ENCODE measurements at places on chromosomes 3 and 15.

DNA sequence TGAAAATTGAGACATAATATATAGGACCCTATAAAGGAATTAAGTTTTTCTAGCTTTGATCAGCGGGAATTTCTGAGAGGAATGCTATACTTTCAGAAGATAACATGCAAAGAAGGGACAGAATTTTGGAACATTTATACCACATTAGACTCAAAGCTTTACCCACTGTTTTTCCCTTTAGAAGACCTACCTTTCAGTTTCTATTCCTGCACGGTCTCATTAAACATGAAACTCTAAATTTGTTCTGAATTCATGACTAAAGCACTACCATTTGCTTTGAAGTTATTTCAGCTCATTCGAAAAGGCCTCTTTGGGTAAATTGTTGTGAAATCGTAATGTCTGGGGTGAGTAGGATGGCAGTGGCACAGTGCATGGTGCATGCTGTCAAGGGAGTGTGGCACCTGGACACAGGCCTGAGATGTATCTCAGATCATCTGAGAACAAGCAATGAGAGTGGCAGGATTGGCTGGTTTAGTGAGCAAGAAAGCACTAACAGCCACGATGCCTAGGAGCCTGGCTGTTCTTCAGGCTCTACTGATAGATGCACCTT lies 42.5 kb downstream of the CHCHD4 start:
- no peak for DNase-seq

DNA sequence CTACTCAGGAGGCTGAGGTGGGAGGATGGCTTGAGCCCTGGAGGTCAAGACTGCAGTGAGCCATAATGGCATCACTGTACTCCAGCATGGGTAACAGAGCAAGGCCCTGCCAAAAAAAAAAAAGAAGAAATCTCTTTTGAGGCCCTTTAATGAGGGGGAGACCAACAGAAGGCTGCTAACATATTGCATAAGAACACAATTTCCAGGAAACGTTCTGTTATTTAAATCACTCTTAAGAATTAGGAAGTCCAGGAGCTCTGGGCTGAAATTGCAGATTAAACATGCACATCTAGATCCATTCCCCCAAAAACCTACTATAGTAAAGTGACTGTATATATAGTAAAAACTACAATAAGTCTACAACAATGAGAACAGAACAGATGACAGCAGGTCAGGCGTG lies 16.1 kb upstream of the BLM start:
- DNase-seq: no peak

DNA sequence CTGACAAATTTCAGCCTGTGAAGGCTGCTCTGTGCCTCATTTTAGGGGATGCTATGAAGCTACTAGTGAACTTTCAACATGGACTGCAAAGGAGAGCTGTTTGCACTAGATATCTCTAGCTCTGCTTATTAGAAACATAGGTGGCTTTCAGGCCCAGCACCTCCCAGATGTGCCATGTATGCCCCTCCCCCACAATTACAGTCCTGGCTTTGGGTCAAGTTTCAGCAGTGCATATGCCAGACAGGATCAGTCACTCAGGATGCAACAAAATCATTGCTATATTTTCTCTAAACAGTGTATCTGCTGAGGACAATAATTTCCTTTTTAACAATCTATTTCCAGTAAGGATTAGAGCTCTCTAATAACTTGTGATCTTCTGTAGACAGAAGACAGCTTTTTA lies 178.8 kb upstream of the STAC start:
- DNase-seq: no peak

DNA sequence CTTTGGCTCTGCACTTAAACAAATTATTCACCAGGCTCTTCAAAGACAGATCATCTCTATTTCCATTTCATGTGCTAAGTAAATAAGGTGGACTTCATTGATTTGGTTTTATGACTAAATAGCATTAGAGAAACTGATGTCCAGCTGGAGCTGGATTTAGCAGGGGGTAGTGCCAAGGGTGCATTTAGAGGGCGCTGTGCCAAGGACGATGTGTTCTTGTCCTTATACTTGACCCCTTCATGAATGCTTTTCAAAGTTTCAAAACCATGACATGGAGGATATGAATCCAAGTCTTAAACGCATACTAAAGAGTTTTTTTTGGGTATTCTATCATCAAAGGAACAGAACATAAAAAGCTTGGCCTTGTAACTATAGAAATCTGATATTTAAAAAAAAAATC lies 233.2 kb downstream of the RYR3 start:
- no peak for DNase-seq

GRCh38 chr3:15164340-15164739 lies 41.7 kb upstream of the CAPN7 start:
- no peak for DNase-seq

- DNase-seq: no peak
Measured at GRCh38 chr3:190709351-190709773, 153.1 kb downstream of the GMNC start.

DNA sequence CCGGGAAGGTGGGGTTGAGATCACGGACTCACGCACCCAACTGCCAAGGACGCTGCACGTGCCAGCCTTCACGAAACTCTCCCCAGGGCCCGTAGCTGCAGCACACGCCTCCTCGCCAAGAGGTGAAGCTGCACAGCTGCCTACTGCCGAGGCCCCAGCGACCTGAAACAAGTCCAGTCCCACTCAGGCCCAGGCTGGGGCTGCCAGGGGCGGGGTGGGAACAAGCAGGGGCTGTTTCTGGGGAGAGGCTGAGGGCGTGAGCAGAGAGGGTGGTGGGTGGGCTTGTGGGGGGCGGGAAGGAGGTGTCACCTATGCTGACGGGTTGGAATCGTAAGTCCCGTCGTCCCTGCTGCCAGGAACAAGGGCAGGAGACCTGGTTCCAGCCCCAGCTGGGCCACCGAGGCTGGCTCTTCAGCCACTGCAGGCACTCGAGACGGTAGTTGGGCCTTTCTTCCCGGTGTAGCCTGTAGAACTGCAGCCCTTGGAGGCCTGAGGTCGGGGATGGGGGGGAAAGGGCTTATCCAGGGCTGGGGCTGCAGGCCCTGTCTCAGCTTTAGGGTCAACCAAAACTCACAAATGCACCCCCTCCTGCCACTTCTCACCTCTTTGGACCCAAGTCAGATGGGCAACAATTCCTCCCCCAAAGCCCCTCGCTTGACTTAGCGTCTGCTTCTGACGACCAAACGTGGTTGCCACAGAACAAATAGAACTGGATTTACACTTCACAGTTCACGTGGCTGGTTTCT lies 44.4 kb downstream of the MUC20 start:
- DNase-seq: no peak

DNA sequence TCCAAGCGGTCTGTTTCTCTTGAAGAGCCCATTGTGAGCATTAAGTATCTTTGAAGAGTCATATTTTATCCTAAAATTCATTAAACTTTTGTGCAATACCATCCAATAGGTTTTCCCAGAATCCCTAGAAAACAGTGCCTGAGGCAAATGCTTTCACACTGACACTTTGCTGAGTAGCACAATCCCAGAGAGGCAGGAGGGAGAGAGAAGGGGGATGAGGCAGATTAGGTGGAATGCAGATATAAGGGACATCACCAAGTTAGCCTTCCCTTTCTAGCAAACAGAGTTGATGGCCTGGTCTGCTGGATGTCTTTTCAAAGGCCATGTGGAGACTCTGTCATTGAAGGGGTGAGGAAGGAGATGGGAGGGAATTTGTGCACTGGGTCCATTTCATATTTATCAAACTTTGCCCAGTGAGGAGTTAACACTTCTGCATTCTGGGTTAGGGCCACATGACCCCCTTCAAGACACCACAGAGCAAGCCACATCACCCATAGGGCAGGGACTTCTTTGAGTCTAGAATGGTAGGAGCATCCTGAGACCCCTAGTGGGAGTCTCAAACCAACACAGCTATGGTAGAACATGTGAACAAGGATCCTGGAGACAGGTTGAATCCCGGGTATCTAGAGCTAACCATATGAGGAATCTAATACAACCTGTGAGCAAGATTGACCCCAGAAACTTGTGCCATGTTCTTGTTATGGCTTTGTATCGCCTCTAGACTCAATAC lies 32.0 kb upstream of the SEMA6D start:
- no peak for DNase-seq

DNA sequence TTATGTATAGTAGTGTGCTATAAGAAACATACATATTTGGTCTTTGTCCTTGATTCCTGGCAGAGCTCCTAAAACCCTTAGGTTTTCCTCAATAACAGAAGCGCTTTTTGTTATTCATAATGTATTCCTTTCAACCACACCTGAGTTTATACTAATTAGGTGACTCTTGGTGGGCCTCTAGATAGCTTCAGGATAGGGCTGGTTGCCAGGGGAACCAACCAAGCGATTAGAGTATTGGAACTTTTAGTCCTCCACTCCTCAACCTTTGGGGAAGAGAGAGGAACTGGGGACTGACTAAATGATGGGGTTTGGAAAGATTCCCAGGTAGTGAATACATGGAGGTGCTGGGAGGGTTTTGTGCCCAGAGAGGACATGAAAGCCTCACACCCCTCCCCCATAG lies 24.6 kb downstream of the TMCC1 start:
- no peak for DNase-seq

DNA sequence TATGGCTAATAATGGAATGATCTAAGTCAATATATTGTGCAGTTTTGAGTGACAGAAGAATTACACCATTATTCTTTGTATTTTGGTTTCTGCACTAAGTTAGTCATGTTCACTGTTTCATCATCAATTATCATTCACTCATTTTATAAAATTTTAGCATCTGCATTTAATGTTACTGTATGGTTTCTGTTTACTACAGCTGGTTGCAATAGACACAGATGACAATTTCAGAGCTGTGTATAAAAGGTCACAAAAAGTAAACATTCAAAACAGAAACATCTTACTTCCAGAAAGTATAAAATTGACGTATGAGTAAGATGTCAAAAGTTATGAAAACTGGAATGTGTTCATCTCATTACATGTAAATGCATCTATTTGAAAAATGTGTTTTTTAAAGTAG lies 111.1 kb upstream of the GBE1 start:
- DNase-seq: no peak

DNA sequence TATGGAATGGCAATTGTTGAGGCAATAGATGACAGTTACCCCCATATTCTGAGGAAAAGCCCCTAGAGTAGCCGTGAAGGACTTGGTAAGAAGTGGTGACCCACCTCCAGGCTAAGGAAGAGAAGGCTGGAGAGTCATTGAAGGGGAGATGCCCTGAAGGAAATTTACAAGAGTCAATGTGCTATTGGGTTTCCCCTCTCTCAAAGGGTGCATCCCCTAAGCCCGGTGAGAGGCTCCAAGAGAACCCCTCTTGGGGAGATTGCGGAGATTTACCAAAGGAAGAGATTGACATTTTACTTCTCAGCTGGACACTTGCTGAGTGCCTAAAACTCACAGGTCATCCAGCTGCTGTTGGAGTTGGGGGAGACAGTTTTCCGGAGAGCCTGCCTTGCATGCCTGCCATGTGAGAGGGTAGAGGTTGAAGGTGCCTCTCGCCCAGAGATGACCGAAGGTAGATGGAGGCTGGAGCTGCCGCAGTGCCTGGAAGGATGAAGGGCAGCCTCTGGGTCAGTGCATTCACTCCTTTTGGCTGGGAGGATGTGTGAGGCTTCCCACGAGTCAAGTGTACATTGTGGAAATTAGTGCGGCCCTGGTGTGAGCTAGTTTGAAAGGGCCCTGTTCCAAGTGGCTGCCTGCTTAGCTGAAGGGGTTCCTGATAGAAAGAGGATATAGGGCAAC lies 30.7 kb downstream of the MESD start:
- DNase-seq: no peak

DNA sequence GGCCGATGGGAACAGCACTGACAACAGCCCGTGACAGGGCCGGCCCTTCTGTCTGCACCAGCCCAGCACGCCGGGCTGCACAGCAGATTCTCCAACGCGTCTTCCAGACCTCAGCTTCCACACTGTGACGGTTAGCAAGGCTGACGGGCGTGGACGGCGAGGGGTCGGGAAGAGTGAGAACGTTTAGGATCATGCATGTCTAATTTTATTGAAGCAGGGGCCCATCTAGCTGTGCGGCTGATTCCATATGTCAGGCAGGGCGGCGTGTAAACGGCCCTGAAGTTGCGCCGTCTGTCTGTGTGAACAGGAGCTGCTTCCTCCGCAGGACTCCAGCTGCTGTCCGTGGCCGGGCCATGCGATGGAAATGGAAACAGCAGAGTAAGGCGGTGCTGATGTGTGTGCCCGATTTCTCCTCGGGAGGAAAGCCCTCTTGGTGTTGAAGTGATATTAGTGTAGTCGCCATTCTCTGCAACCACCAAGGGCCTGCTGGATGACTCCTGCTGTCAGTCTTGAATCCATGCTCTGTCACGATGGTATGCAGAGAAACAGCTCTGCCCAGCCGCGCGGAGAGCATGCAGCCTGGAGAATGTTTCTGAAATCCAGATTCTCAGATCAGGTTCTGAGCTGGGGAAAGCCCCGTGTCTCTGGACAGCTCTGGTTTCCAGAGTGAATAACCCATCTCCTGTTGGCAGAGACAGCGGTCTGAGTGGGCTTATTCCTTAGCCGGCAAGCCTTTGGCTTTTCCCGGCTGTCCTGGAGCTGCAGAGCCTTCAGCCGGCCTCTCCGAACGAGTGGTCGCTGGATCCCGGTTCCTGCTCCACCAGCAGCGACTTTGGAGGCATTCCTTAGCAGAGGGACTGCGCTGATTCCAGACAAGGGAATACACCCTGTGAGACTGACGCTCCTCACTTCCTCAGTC lies 158.1 kb upstream of the UBE3A start:
- DNase-seq: no peak

DNA sequence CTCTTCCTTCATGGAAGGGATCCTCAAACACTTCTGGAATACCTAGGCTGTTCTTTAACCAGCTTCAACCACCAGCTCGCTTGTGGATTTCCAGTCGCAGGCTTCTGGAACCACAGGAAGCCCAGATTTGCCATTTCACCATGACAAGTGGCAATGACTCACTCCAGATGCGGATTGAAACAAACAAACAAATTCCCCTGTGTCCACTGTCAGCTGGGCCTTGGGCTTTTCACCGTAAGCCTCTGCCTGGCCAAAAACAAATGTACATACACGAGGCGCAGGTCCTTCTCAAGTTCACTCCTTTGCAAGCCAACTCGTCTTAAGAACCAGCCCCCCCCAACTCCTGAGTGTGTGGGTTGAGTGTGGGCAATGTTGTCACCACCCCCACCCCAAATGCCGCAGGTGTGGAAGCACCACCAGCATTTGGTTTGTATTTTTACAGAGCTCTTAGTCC lies 8.8 kb downstream of the BCL6 start:
- peak; percentile 75 for DNase-seq

DNA sequence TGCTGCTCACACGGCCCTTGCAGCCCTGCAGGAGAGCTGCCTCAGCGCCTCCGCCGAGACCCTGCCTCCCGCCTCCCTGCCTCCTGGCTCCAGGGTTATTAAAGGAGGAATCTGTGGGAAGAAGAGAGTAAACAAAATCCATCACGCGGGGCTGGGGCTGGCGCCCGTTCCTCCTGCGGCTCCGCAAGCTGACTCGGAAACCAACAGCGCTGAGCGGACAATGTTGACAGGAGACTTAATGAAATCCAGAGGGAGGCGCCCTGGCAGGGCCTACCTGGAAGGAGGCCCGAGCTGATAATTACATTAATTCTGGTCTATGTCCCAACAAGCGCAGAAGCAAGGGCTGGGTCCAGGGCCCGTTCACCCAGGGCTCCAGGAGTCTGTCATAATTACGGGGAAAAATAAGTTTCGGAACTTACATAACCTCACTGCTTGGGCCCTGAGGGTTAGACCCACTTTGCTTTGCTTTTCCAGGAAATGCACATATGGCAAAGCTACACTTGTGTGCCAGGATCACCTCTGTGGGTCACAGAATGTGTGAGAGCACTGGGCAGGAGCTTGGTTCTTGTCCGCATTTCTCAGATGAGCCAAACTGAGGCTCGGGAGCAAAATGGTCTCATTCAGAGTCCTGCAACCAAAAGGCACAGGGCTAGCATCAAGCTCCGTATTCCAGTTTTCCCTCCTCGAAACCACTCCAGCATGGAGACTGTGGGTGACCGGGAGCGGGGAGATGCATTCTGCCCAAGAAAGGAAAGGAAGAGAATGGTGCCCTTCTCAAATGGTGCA lies 43.8 kb upstream of the SLC6A6 start:
- DNase-seq: no peak
